SK-N-SH (cell line): ENCODE measurements at places on chromosomes 2 and 18.

GRCh38 chr2:54999182-54999581 is 51.1 kb downstream of the RTN4 start:
- DNase-seq = no peak

DNA sequence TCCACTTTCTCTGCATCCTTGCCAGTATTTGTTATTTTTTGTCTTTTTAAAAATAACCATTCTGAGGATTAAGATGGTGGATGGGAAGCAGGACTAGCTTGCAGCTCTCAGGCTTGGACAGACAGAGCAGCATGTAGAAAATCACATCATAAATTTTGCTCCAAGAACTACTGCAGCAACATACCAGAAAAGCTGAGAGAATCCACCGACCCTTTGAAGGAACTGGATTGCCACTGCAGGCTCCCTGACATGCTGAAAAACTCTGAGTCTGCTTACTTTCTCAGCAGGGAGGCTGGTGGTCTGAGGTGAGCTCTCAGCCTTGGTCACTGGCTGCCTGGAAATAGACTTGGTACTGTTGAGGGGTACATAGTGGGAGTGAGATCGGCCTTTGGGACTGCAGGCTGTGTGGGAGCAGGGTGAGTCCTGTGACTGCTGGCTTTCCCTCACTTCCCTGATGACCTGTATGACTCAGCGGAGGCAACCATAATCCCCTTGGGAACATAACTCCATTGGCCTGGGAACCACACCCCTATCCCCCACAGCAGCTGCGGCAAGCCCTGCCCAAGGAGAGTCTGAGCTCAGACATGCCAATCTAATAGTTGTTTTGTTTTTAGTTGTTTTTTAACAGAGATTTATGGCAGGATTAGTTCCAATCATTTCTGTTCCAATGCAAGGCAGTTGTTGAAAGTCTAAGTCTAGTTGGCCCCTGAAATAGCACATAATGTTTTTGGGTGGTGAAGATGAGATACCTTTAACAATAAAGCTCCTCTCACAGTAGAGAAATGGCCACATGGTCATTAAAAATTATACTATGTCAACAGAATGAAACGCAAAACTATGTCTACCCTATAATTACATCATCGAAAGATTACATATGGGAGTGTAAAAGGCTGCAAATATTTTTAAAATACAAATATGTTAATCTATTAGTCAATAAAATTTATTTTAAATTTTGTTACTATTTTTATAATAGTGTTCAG is 414.2 kb upstream of the CHAC2 start:
- no peak for DNase-seq

- DNase-seq = no peak
Observed at GRCh38 chr2:23286031-23286757, 98.8 kb upstream of the KLHL29 start.

DNA sequence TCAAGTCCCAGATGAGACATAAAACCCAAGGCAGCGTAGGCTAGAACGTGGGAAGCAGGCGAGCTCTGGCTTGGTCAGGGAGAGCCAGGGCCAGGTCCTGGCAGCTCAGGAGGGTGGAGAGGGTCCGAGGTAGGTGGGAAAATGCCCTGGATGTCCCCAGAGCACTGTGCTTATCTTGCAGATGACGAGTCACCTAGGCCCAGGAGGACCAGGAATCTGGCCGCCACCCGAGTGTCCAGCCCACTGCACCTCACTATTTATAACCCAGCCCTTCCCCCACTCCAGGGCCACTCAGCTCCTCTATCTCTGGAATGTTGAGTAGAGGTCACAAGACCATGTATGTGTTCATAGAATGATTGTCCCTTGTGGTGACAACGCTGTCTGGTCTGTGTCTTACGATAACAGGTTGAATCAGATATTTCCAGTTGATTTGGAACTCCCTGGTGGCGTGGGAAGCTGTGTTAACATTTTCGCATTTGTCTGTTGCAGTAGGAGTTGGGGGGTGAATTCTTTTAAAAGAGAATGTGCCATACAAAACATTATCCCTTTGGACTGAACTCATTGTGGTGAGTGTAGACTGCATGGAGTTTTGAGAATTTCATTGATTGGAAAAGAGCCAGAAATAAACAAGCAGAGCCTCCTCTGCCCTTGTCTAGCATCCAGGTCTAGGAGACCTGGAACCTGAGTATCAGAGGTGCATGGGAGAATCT is 47.5 kb downstream of the EMILIN2 start:
- no peak for DNase-seq

- no peak for DNase-seq
Observed at GRCh38 chr2:241279413-241279812, 36.1 kb downstream of the HDLBP start.

- no peak for DNase-seq
Observed at GRCh38 chr2:114537777-114538176, 95.3 kb downstream of the DPP10 start.

DNA sequence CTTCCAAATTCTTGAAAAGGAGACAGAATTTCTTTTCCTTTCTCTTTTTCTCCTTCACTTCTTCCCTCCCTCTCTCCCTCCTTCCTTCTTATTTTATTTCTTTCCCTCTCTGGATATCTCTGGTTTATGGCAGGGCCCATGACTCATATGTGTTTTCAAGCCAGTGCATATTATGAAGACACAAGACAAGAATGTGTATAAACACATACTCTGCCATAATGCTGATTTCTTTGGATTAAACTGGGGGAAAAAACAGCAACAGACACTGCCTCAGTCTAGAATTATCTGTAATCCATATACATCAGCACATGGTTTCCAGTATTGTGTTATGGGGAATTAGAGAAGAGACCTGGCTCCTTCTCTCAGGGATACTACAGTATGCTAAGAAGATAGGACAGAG is 82.8 kb upstream of the CPO start:
- no peak for DNase-seq

DNA sequence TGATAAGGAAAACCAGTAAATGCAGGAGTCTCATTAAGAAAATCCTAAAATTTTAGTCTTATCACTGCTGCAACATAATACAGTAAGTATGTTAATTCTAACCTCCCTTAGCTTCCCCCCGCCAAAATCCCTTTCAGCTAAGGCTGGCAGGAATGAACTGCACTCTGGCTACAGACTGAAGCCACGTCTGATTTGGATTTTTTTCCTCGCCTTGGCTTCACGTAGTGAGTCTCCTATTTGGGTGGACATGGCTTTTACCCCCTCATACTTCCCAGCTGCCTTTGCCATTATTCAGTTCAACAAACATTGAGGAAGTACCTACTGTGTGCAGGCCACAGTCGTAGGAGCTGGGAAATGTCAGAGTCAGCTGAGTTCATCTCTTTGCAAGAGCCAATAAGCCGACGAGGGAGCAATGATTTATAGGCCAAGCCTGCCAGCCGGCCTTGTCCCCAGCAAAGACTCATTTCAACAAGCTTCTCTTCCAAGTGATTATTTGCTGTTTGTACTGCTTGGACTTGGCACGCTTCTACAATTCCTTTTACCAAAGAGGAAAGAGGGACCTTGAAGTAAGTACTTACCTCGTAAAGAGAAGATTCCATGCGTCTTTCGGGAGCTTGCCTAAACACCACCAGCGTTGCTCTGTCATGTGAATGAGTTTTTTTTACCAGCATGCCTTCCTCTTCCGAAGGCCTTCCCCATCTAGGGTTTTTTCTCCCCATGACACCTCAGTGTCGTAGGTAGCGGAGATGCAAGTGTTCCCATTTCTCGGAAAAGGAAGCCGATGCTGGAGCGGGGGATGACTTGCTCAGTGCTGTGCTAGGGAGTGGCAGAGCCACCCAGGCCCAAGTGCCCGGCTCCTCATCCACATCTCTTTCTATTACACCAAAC is 138.6 kb downstream of the KLHL29 start:
- no peak for DNase-seq

- no peak for DNase-seq
Observed at GRCh38 chr2:217863883-217864282, 138.9 kb downstream of the TNS1 start.

DNA sequence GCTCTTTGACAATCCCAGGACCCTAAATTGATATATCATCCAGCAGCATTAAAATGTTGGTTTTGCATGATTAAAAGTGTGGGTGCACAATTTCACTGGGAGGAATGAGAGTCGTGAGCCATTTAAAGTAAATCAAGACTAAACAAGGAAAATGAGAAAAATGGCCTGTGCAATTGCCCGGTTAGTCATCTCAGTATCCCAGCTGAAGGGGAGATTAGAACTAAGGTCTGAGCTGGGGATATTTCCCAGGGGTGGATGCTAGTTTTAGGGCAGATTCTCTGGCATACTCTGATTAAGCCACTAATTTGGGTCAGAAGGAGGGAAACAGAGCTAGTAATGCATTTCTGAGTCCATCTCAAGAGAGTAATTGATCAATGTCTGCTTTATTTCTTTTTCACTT is 177.2 kb downstream of the EN1 start:
- no peak for DNase-seq

DNA sequence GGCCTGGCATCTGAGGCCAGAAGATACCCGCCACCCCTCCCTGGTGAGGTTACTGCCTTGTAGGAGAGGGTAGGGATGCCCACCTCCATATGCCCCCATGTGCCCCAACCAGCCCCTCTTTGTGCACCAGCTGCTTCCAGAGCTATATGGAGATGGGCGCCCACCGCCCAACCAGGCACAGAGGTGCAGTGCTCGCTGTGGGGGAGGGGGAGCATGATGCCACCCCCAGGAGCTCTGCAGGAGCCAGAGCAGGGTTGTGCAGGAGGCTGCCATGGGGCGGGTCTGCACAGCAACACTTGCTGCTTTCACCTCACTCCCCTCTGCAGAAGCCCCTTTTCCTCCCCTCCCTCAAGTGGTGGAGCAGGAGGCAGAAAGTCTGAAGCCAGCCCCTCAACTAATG is 174.6 kb downstream of the SMAD7 start:
- no peak for DNase-seq

DNA sequence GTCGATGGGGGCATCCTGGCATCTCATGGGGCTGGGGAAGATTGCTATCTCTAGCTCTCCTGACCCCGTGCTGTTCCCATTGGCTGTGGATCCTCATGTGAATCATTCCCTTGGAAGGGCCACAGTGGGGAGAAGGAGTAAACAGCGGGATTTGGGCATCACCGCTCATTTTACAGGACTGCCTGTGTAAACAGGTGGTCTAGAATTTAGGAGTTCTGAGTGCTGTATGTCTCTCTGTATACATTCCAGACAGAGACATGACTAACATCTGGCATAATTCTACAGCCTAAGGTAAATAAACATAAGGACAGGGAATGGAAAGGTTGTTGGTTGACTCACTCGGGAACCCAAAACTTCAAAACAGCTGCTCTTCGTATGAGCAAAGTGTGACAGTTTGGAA is 92.7 kb downstream of the COPS8 start:
- DNase-seq = no peak

DNA sequence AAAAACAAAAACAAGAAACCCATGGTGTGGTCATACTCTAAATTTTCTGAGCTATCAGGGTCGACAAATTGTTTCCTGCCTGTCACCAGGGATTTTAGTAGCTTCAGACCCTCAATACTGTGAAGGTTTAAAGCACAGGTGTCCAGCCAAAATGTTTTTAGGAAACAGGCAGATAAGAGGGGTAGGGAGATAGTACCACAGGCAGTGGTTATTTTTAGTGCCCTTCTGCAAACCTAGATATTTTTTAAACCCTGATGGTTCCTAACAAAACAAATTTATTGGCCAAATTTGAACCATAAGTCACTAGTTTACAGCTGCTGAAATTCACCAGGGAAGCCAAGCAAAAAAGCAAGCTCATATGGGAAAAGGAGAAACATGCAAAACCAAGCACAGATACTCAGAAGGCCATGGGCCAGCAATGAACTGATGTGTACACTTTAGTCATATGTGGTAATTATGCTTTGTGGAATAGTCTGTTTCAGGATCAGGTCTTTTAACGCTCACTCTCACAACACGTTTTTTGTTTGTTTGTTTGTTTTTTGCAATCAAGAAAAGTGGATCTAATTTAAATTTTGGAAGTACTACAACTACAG is 156.8 kb upstream of the STK17B start:
- no peak for DNase-seq

DNA sequence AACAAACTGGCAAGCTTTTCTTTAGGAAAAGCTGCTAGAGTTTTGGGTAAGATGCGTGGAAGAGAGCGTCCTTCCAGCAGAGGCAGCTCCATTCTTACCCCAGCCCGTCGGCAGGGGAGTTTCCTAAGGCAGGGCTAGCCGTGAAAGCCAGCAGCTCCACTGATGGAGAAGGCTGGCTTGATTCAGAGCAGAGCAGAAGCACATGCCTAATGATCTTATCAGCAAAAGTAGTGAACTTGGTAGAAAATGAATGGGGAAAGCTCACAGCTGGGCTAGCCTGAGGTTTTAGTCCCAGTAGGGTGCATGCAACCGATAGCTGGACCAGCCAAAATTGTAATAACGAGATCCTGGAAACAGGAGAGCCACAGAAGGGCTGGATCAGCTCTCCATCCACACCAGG is 20.8 kb downstream of the LAMA1 start:
- DNase-seq = peak; percentile 59

DNA sequence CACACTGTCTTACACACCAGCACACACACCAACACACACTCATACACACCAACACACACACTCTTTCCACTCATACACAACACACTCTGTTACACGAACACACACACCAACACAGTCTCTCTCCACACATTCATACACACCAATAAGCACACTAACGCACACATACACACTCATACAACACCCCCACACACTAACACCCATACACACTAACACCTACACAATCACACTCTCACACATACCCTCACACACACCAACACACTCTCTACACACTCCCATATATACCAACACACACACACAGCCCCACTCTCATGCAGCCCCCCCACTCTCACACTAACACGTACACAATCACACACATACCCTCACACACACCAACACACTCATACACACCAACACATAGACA is 123.8 kb downstream of the DYSF start:
- DNase-seq = no peak

DNA sequence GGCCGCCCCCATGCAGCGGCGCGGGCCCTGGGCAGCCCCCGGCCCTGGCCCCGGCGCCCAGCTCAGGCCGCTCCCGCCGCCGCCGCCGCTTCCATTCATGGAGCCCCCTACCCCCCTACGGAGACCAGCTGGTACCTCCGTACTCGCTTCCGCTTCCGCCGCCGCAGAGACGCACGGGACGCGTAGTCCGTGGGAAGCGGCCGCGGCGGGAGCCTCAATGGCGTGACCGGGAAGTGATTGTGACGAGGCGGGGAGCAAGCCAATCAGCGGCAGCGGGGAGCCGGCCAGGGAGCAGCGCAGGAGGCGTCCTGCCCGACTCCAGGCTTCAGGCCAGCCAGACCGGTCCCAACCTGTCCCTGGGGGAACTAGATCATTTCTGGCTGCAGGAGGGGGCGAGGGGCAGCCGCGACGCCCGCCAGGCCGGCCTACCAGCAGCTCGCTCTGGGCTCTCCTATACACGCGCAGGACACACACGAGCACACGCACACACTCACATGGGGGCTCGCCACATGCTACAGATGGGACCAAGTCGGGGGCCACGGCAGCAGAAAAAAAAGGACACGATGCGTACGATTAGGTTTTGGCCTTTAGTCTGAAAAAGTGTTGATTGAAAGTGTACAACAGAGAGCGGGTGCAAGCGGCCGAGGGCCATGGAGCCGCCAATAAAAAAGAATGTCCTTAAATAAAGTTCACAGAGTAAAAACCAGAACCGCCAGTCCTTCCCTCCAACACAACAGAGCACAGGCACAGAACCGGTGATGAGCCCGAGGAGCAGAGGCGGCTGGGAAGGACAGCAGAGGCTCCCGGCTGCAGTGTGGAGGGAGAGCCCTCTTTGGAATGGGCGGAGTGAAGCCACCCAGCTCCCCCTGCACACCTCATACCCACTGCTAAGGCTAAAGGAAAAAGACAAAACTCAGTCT is at the start of gene ZNF513:
ZNF513 (minus strand) TSS at position 109 of the 920 bp plus-strand sequence. CDS start 208 bp downstream, outside the sequence.
- DNase-seq = peak; percentile 99
